ENCODE measurements at places on chromosomes 7 and 10. TPM values are rescaled to one million over a fixed set of nuclear protein-coding genes. Genes with fewer than 3 reads are reported as not detected.

- DNase-seq = no peak
Observed at GRCh38 chr10:88592906-88593305, 6.3 kb downstream of the LIPJ start.

DNA sequence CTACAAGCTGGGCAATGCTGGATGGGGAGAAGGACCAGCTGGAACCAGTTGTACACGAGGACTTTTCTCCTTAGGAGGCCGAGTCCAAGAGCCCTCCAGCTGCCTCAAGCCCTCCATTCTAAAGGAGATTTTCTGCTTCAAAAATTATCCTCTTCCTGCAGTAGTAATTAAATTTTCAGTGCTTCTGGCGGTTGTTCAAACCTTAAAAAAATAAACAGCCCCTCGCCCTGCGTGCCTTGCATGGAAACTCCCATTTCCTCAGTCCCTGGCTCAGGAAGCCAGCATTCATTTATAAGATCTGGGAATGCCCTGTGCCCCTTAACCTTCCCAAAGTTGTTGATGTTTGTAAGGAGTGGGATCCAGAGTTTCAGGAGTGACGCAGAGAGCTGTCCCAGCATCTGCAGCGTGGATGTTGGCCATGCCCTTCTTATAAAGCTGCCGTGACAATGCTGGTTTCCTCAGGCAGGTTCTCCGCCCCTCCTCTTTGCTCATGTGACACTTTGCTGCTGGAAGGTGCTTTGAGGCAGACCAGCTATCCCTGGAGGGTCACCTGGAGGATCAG, 24.0 kb upstream of the ACTR3B start:
- peak; percentile 84 for DNase-seq

- DNase-seq = no peak
Observed at GRCh38 chr10:85795460-85795859, 571.1 kb downstream of the GRID1 start.

- DNase-seq = no peak
Observed at GRCh38 chr7:595621-596010, 76.0 kb upstream of the PDGFA start.

DNA sequence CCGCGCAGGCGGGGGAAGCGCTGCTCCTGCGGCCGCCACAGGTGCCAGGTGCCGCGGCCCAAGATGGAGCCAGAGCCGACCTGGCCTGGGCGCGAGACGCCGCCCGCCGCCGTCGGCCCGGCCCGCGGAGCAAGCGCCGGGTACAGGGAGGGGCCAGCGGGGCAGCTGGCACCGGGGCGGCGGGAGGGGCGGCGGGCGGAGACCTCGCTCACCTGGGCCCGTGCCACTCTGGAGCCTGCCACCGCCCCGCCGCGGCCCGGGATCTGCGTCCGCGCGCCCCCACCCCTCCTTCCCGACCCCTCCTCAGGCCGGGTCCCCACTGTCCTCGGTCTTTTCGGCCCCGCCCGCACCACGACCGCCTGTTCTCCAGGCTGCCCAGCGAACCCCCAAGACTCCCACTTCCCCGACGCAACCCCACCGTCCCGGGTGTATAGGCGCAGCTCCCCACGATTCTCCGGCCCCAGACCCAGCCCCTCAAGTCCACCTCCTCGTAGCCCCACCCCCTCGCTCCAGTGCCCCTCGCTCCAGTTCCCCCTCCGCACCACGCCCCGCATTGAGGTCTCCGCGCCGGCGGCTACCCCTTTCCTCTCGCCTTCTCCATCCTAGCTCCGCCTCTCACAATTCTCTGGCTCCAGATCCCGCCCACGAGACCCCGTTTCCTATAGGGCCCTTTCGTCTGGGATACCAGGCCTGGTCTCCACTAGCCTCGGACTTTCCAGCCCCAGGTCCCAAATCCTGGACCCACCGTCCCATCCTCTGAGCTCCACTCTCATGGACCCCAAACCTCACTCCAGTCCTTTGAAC, at the start of gene GPRIN2:
TSS of gene GPRIN2 (minus strand) at position 144 of the 804 bp plus-strand sequence. CDS start 5,922 bp downstream, outside the sequence.
- peak; percentile 85 for DNase-seq

PTPRN2 gene
- 130 TPM for polyA plus RNA-seq
